ENCODE measurements at places on chromosomes 5 and 9. TPM values are rescaled to one million over a fixed set of nuclear protein-coding genes. Genes with fewer than 3 reads are reported as not detected.

Gene ADGRD2
- total RNA-seq, result not detected

GRCh38 chr5:33441241-33442177, 744 bp downstream of the TARS1 start:
- DNase-seq, result peak; percentile 75

Gene CA9
- not detected for total RNA-seq

Gene SNCB
- 1.4 TPM for total RNA-seq

GRCh38 chr9:69671311-69671878, 776 bp downstream of the APBA1 start:
- peak; percentile 17 for DNase-seq

DNA sequence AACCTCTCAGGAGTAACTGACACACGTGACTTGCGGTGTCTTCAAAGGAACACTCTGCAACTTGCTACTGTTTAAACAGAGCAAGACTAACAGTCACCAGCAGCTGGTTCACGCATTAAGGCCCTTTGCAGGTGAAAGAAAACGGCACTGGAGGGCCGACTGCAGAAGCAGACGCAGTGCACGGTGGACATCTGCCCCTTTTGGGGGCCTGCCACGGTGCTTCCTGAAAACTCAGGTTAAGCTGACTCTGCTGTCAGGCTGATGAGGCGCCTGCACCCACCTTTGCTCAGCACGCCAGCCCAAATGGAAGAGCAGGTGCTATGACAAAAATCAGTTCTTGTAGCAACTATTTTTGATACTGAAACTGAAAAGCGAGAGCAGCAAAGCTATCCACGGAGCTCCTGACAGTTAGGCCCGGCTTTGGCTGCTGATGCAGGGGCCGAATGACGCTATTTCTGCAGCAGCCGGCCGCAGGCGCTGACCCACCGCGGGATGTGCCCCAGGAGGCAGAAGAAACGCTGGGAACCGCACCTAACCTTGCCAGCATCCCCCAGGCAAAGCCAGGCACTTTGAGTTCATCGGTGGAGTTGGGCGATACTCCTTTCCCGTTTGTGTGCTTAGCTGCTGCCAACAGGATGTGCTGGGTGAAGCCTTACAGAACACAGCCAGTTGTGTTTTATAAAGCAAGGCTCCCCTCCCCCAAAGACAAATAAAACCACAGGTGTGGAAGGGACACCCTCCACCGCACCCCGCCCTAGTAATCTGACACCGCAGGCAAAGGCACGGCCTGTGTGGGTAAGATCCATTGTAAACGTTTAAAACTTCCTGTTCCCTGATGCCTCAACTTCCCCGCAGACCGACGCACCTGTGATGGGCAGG, 21.1 kb upstream of the TERT start:
- peak; percentile 12 for DNase-seq

DNA sequence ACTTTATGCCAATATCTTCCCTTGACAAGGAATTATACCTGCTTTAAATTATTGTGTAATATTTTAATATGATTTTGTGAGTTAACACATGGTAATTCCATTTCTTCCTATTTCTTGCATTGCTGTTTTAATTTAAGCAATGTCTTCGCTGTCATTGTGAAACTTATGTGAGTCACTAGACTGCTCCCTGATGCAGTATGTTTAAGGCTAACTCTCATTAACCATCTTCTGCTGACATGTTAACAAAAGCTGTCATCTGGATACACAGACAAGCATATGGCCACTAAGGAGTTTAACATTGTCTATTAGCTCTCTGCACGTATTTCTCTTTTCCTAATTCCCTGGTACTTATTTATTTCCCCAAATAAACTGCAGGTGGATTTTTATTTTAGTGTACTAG, 980.8 kb upstream of the CTNND2 start:
- no peak for DNase-seq

Gene ZNF169
- total RNA-seq, result 4.3 TPM

DNA sequence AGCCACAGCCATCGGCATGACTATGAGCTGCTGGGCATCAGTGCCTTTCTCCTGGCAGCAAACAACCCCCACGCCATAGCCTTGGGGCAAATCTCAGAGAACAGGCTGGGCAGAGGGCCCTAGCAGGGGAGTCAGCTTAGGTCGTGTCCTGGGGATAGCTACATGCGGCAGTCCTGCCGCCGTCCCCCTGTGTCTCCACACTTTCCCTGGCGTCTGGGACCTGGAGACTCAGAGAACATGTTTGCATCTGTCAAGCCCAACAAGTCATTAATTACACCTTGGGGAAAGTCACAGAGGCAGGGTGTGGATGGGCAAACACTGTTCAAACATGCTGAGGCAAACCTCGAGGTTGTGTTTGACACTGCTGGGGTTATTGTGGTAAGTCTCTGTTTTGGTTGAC, 123.6 kb downstream of the C5orf15 start:
- no peak for DNase-seq

- no peak for DNase-seq
These were observed 54.3 kb downstream of the NUP214 start for GRCh38 chr9:131179561-131180219.

- peak; percentile 33 for DNase-seq
These were observed 19.6 kb downstream of the MFAP3 start for GRCh38 chr5:154058055-154059038.

Data from dermis blood vessel endothelial cell (primary cell).